ENCODE measurements at places on chromosomes 7 and 10. TPM values are rescaled to one million over a fixed set of nuclear protein-coding genes. Genes with fewer than 3 reads are reported as not detected.

GRCh38 chr7:102284399-102284798, 2.3 kb upstream of the SH2B2 start:
- no peak for DNase-seq

DNA sequence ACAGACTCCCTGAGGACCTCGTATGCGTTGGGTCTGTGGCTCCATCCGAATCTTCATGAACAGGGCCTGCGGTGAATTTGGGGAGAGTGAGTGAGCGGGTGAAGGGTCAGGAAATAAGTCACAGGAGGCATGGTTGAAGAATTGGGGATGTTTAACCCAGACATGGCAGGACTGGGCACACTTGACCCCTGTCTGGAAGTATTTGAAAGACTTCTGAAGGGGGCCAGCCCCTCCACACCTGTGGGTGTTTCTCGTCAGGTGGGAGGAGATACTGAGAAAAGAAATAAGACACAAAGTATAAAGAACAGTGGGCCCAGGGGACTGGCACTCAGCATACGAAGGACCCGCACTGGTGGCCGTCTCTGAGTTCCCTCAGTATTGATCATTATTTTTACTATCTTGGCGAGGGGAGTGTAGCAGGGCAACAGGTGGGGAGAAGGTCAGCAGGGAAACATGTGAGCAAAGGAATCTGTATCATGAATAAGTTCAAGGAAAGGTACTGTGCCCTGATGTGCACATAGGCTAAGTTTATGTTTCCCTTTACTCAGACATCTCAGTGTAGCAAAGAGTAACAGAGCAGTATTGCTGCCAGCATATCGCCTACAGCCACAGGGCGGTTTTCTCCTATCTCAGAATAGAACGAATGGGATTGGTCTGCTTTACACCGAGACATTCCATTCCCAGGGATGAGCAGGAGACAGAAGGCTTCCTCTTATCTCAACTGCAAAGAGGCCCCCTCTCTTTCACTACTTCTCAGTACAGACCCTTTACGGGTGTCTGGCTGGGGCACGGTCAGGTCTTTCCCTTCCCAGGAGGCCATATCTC, 38.2 kb upstream of the PFKFB3 start:
- DNase-seq, result peak; percentile 18

- DNase-seq, result no peak
Measured at GRCh38 chr10:16886031-16886430, 68.8 kb upstream of the RSU1 start.

DNA sequence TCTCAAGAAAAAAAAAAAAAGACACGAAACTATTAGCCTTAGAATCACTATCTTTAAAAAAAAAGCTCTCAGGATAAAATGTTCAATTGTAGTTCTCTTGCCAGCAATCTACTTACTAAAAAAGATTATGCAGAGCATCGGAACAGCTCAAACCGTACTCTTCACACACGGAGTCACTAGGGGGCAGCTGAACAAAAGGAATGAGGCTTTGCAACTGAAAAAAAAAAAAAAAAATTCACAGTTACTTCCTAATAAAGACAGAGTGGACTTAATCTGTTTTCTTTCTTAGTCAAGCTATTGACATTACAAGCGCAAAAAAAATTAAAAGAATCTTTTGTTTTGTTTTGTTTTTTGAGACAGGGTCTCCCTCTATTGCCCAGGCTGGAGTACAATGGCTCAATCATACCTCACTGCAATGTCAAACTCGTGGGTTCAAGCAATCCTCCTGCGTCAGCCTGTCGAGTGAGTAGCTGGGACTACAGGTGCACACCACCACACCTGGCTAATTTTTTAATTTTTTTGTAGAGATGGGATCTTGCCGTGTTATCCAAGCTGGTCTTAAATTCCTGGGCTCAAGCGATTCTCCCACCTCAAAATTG, 11.5 kb downstream of the PMS2 start:
- DNase-seq, result no peak

GRCh38 chr7:41336981-41337380, 365.9 kb downstream of the INHBA start:
- DNase-seq, result no peak

GRCh38 chr7:102896585-102896984, 16.2 kb upstream of the LRRC17 start:
- no peak for DNase-seq

GRCh38 chr10:6239213-6239991, 36.7 kb downstream of the PFKFB3 start:
- DNase-seq, result no peak

- DNase-seq, result no peak
Measured at GRCh38 chr10:127013691-127014473, 108.7 kb downstream of the DOCK1 start.

DNA sequence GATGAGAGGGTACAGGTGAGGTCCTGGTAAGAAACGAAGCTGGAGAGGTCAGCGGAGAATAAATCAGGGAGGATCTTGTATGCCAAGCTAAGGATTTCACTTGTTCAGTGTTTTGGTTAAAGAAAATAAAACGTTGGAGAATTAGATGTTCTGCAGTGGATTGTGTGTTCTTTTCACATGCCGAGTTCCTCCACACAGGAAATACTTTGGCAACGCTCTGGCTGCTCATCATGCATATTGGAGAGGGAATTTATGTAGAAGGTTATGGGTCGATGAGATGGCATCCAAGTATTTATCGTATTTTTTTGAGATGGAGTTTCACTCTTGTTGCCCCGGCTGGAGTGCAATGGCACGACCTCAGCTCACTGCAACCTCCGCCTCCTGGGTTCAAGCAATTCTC, 11.0 kb downstream of the RPS24 start:
- no peak for DNase-seq

DNA sequence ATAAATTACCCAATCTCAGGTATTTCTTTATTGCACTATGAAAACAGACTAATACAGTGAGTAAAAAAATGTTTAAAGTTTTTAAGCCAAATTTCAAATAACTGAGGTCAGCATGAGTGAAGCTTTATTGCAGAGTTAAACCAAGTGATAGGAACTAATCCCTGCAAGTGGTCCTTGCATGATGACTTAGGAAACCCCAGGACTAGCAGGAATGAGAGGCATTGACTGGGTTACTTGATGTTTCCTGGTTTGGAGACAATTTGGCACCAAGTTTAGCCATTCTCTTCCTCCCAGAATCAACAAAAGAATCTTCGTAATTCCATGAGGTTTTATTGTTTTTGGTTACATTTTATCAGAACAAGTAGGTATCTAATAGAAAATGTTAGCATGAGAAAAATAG, 194.2 kb downstream of the BICC1 start:
- no peak for DNase-seq

- DNase-seq, result no peak
Measured at GRCh38 chr10:43259213-43259991, 7.5 kb downstream of the RASGEF1A start.

DNA sequence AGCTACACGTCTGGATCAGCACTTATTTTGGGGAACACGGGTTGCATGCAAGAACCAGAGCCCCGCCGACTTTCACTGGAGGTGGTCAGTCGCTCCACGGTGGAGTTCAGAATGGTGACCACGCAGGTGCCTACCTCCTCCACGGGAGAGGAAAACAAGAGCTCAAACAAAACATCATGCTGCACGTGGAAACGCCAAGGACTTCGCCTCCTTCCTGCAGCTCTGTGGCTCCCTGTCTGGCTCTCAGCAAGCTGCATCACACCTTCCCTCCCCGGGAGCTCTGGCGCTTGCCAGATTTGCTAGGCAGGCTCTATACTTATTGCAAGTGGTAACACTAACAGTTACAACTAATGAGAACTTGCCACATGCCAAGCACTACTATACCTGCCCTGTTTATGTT, 26.0 kb downstream of the GSDME start:
- no peak for DNase-seq

DNA sequence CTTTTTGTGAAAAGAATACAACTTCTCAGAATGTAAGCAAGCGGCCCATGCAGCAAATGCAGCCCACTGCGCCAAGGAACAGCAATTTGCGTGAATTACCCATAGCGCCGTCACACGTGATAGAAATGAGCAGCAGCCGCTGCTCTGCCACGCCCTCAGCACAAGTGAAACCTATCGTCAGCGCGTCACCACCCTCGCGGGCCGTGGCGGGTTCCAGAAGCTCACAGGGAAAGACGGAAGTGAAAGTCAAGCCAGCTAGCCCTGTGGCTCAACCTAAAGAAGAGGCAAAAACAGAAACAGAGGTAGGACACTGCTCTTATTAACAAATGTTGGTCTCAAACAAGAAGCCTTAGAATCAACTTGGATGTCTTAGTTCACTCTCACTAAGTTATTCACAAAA, 70.5 kb downstream of the SHH start:
- DNase-seq, result peak; percentile 49

DNA sequence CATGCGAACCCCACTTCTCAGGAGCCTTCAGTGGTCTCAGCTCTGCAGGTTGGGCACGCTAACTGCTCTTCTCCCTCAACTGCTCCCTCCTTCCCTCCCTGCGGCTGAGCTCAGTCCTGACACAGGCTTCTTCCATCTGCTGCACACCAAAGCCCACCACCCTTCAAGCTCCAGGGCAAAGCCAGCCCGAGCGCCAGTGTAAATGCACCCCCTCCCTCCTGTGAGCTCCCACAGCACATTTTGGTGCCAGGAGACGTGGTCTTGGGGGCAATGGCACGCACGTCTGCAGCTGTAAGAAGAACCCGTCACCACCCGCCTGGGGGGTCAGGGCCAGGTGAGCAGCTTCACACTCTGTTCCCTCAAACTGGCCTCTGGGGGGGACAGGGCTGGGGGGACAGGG, 15.9 kb downstream of the VIPR2 start:
- DNase-seq, result peak; percentile 11

DNA sequence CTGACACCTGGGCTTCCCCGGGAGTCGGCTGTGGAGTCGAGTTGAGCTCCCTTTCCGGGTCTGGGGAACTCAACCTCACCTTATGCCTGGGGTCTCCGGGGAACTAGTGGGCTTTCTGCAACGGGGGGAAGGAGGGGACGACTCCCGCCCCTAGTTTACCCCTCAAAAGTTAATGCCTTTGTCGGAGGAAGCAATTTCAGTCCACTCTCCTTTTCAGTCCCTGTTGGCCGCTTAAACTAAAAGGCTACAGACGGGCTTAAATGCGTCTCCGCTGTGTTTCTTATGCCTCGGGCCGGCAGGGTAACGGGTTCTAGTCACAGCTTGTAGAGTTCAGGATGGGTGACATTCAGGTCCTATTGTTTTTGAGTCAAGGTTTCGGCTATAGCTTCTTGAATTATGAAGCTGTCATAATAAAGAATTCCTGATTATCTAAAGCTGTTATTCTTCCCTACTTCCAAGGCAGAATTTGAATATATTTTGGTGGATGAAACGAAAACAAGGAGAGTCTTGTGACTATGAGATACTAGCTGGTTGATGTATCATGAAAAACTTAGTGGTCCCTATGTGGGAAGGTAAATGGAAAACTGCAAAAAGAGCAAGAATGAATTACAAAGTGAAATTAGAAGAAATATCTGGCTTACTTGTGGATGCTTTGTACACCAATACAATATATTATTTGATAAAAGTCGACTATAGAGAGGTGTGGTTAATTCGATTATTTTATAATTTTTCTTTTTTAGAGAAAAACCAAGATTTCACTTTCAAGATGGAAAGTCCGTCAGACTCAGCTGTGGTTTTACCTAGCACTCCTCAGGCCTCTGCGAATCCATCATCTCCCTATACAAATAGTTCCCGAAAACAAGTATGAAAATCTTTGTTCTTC, 495 bp downstream of the SFR1 start:
- peak; percentile 31 for DNase-seq

GRCh38 chr10:29109707-29110571, 178.9 kb upstream of the LYZL1 start:
- DNase-seq, result no peak

DNA sequence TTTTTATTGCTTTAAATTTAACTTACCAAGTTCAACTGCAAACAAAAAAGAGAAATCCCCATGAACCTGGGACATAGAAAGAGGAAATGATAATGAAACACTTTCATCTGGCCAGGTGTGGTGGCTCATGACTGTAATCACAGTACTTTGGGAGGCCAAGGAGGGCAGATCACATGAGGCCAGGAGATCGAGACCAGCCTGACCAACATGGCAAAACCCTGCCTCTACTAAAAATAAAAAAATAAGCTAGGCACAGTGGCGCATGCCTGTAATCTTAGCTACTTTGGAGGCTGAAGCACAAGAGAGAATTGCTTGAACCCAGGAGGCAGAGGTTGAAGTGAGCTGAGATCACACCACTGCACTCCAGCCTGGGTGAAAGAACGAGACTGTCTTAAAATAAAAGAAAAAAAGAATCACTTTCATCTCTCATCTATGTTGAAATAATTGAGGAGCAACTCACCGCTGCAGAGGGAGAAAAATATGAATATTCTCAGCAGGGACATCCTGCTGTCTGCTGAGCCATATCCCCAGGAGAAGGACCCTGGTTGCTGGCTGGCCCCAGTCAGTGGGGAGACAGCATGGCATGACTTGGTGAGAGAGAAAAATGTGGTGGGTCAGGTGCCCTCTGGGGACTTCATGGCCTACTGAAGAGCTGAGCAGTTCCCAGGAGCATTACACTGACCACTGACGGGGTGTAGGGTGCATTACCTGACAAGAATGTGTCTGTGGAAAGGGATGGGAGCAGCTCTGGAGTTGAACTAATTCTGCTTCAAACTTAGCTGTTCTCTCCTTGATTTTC, 22.8 kb upstream of the TARP start:
- DNase-seq, result no peak

GRCh38 chr7:42389697-42390096, 152.7 kb upstream of the GLI3 start:
- DNase-seq, result no peak

GRCh38 chr10:110273474-110273873, 31.2 kb downstream of the SMNDC1 start:
- peak; percentile 67 for DNase-seq

GRCh38 chr10:48215486-48216203, 58.9 kb downstream of the FRMPD2 start:
- peak; percentile 44 for DNase-seq

GRCh38 chr7:32150039-32150438, 79.8 kb upstream of the PDE1C start:
- peak; percentile 68 for DNase-seq

DNA sequence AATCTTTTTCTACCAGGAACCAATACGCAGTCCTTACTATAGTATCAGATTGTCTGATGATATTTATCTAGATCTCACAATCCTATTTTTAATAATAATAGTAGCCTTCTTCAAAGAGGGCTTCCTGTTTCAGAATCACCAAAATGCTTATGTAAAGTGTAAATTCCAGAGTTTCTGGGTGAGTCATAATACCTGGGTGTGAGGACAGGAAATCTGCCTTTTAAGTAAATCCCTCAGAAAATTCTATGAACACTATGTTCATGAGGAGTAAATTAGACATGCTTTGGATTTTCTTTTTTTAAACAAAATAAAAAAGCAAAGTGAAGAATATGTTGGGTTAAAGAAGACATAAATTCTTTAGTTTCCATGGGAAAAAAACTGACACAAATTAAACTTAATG, 20.5 kb downstream of the DKK1 start:
- no peak for DNase-seq

Gene FAM237B
- total RNA-seq, result not detected

Gene HOXA7
- total RNA-seq, result not detected

Gene GNGT1
- total RNA-seq, result not detected

Gene SAMD9L
- total RNA-seq, result 5.9 TPM

Gene TRIM50
- total RNA-seq, result 0.30 TPM

Gene CDHR3
- total RNA-seq, result 0.89 TPM

Gene PCLO
- total RNA-seq, result 2.9 TPM

Gene SFTPA1
- total RNA-seq, result 0.17 TPM

Gene ZNF316
- total RNA-seq, result 20.7 TPM

Gene OR13A1
- not detected for total RNA-seq

Gene TMEM140
- 16.5 TPM for total RNA-seq

Gene DOCK1
- total RNA-seq, result 16.3 TPM

Gene MEIG1
- not detected for total RNA-seq

Gene ANXA8L1
- 1.2 TPM for total RNA-seq

Gene ANKRD2
- total RNA-seq, result 318 TPM

Gene GPR146
- total RNA-seq, result 41.5 TPM

Gene POLR2J2
- 3.4 TPM for total RNA-seq

Gene TFEC
- 2.0 TPM for total RNA-seq

Gene LRRN3
- 10.6 TPM for total RNA-seq

Data from left ventricle myocardium superior (tissue), 1 donor.